ENCODE measurements at places on chromosomes 4 and X. TPM values are rescaled to one million over a fixed set of nuclear protein-coding genes. Genes with fewer than 3 reads are reported as not detected.

Gene AMOT
- 1.6 TPM for total RNA-seq

Gene LRP2BP
- 1.2 TPM for total RNA-seq

Gene EIF4E
- 75.0 TPM for total RNA-seq

Gene TMEM47
- total RNA-seq = not detected

Gene AFM
- not detected for total RNA-seq

Gene ADAMTS3
- not detected for total RNA-seq

Gene LPAR4
- not detected for total RNA-seq

Gene SLITRK4
- not detected for total RNA-seq

Gene TRPC3
- total RNA-seq = 0.95 TPM

Gene CASK
- 95.6 TPM for total RNA-seq

Gene GASK1B
- total RNA-seq = not detected

Gene RBM47
- total RNA-seq = 0.48 TPM

Gene ADRA2C
- total RNA-seq = not detected

Gene CXCL13
- 0.19 TPM for total RNA-seq
